MV-4-11 (cell line): ENCODE measurements at places on chromosomes 12 and 14.

DNA sequence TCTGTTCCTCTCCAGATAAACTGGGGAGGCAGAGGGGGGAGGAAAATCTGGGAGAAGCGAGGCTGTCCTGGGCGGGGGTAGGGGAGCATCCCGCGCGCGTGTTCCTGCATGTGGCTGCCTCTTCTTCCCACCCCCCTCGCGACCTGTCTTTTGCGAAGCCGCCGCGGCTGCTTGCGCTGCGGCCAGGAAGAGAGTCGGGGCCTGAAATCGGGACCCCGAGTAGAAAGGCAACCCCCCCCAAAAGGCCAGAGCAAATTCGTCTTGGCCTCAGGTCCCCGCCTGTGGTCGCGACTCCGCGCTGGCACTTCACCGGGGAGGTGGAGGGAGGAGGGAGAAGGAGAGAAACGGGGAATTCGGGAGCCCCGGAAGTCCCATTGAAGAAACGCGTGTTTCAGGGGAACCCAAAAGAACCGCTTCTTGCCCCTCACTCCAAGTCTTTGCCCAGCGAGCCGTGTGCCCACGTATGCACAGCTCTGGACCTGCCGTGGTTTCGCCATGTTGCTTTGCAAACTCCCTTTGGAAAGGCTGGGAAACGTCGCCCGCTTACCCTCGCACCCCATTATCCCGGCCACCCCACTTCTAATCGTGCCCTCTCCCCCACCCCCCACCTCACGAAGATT is 944 bp downstream of the CCND2 start:
- no peak for DNase-seq

DNA sequence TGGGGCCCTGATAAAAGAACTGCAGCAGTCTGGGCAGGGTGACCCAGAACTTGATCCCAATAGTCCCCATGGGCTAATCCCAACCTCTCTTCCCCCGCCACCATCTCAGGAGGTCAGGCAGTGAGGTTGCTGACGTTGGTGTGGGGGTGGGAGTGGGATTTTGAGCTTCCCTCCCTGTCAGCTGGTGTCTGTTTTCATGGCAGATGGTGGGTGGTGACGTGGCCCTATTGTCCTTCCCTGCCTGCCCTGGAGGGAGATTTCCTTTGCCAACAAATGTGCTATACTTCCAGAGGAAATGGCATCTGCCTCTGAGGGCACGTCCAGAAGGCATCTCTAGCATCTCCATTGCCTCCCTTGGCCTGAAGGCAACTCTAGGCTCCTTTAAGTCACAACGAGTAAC is 37.7 kb downstream of the NEUROD4 start:
- DNase-seq: no peak

- DNase-seq: no peak
These were observed 4.6 kb upstream of the SBNO1 start for GRCh38 chr12:123369229-123369628.

- DNase-seq: no peak
These were observed 235.0 kb downstream of the ATP23 start for GRCh38 chr12:58176296-58176869.
